Astrocyte of the spinal cord (primary cell): ENCODE measurements at places on chromosomes 1 and 21.

- peak; percentile 35 for DNase-seq
These were observed 43.5 kb upstream of the DNAJC6 start for GRCh38 chr1:65265651-65266351.

DNA sequence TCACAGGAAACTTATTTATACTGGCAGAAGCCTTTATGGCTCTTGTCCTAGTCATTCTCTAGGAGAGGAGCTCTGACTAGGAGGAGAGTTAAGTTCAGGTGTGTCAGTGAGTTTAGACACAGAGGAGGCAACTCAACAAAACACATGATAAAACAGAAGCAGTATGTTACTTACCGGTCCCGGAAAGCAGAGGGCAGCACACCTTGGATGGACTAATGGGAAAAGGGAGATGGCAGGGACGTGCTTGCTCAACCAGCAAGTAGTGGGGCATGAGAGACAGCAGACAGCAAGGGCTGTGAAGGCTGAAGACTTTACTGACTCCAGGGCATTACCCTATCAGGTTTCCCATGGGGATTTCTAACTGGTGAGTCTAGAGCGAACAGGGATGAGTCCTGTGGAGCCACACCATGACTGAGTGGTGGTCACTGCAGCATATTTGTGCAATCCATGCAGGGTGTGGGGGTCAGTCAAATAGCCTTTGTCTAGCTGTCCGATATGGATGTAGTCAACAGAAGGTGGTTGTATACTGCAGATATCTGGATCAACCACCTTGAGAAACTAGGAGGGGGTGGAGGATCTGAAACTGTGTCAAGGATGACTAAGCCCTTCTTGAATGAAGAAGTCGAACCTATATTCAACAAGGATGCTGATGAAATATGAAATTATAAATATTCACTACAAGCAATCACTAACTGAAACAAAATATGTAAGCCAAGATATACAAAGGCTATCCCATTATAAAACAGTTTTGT, 596.3 kb upstream of the CHRM3 start:
- no peak for DNase-seq

- no peak for DNase-seq
These were observed 21.6 kb downstream of the C1orf167 start for GRCh38 chr1:11783556-11783955.

DNA sequence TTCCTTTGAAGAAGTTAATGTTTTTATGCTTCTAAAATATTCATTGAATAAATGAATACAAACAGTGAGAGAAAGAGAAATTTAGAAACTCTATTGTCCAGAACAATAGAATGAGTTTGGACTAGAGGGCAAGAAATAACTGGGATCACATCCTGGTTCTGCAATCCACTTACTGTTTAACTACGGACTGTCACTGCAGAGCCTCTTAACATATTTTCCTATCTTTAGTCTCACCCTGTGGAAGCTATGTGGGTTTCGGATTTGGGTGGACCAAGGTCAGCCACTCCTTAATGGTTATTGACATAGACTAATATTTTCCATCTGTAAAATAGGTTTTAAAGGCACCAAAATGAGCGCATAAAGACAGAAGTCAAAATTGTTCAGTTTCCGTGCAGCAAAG, 116.6 kb downstream of the UBE2U start:
- DNase-seq: no peak

GRCh38 chr1:74714429-74715235, 18.2 kb downstream of the CRYZ start:
- DNase-seq: no peak

GRCh38 chr1:95252422-95252821, 18.4 kb downstream of the RWDD3 start:
- no peak for DNase-seq

GRCh38 chr21:45138199-45139002, 64.0 kb downstream of the ADARB1 start:
- peak; percentile 58 for DNase-seq

- no peak for DNase-seq
These were observed 64.2 kb downstream of the HLX start for GRCh38 chr1:220943319-220943996.

DNA sequence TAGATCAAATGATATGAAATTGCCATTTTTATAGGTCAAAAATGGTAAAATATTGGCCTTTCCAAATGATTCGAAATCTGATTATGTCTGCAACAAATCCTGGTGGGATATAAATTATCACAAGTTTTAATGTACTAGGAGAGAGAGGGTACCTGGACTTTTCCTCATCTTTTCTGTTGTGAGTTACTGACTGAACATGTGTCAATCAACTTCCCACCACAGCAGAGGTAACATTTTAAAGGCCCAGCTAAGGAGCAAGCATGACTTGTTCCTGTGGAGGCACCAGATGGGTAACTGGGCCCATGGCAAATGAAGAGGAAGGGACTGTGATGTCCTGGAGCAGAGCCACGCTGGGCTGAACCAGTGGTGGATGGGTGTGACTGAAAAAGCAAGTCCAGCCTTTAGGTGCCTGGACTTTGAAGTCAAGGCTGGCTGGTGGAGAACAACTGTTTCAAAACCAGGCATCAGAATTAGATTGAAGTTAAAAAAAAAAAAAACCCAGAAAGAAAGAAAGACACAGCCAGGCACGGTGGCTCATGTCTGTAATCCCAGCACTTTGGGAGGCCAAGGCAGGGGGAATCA, 6.6 kb downstream of the MR1 start:
- DNase-seq: no peak

GRCh38 chr1:242025681-242026080, 26.8 kb upstream of the MAP1LC3C start:
- DNase-seq: no peak

- DNase-seq: no peak
These were observed 2.8 kb upstream of the HPCAL4 start for GRCh38 chr1:39694026-39694425.

DNA sequence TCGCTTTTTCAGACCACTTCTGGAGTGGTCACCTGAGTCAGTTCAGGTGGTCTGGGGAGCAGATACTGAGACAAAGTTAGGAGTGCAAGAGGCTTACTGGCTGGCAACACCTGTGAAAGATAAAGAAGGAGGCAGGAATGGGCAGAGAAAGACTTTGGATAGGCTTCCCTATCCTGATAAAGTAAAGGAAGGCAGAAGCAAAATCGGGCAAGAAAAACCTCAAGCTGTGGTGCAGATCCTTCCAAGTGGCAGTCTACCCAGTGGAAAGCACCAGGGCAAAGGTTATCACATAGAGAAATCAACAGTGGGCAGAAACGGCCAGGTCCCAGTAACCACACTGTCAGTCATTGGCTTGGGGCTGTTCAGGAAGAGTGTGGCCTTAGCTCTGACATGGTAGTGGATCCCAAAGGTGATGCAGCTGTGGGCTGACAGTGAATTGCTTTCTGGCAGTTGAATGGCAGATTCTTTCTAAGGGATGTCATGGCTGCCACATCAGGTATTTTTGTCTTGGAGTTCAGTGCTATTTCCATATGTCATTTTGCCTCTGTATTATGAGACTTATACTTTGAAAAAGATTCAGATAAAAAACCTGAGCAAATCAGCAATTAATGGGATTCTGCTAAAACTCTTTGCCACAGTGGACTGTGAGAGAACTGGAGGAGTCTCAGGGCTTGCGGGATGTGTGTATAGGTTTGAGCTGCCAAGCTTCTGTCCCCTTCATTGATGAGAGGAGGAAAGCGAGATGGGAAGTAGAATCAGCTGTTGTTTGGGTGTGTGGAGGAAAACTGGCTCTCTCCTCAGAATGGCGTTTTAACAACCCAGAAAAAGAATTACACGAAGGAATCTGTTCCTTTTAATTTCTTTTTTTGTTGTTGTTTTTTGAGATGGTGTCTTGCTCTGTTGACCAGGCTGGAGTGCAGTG, 8.1 kb upstream of the CGN start:
- no peak for DNase-seq

DNA sequence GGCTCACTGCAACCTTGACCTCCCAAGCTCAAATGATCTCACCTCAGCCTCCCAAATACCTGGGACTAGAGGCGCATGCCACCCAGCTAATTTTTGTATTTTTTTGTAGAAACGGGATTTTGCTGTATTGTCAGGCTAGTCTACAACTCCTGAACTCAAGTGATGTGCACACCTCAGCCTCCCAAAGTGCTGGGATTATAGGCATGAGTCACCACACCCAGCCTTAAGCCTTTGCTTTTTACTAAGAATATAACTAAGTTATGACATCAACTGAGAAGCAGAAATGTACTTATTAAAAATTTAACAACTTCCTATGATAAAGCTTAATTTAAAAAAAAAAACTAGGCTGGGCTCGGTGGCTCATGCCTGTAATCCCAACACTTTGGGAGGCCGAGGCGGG, 8.9 kb upstream of the LSS start:
- no peak for DNase-seq

- DNase-seq: no peak
These were observed 247.9 kb upstream of the DAB1 start for GRCh38 chr1:57671750-57672149.

GRCh38 chr1:61699911-61700851, 24.8 kb downstream of the TM2D1 start:
- DNase-seq: no peak

GRCh38 chr1:42924082-42924850, 34.4 kb downstream of the SLC2A1 start:
- peak; percentile 89 for DNase-seq

GRCh38 chr1:228994676-228995594, 259.7 kb downstream of the RHOU start:
- DNase-seq: no peak

GRCh38 chr1:240193679-240194078, 102.0 kb downstream of the FMN2 start:
- DNase-seq: no peak

GRCh38 chr1:16375521-16376340, 8.7 kb downstream of the SZRD1 start:
- DNase-seq: peak; percentile 59

DNA sequence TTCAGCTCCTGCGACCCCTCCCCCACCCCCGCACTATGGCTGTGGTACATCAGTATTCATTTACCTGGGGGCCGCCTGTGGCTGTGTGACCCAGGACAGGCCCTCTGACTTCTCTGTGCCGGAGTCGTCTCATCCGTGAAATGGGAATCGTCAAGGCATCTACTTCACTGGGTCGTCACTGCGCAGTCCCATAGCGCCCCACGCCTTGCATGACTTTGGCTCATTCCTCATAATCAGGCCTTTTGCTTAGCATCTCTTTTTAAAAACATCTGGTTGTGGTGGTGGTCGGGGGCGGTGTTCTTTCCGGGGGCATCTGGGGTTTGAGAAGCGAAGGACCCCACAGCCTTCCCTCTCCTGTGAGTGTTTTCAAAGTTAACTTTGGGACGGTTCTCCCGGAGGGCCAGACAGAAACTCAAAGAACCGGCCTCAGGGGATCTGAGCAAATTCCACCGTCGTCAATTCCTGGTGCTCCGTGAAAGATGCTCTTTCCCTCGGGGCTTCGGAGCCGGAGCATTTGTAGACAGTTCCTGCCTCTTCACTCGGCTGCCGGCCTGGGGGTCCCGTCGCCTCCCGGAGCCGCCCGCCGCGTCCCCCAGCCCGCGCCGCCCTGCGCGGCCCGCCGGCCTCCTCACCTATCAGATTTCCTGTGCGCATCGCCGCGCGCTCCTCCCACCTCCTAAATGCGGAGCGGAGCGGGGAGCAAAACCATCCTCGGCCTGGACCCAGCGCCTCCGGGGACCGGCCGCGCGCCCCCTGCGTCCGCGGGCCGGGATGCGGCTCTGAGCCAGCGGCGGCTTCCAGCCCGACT, at the start of gene B3GALT5:
Gene B3GALT5 (plus strand): TSS at position 708 of the 808 bp plus-strand sequence. CDS start 47,620 bp downstream, outside the sequence.
- DNase-seq: peak; percentile 32

- no peak for DNase-seq
These were observed at the start of gene ELF3 for GRCh38 chr1:202010180-202011015. TSS of gene ELF3 (plus strand) at chr1:202010587. CDS start at chr1:202011137, 550 bp downstream.

GRCh38 chr1:92774407-92774806, 10.5 kb downstream of the EVI5 start:
- DNase-seq: no peak

DNA sequence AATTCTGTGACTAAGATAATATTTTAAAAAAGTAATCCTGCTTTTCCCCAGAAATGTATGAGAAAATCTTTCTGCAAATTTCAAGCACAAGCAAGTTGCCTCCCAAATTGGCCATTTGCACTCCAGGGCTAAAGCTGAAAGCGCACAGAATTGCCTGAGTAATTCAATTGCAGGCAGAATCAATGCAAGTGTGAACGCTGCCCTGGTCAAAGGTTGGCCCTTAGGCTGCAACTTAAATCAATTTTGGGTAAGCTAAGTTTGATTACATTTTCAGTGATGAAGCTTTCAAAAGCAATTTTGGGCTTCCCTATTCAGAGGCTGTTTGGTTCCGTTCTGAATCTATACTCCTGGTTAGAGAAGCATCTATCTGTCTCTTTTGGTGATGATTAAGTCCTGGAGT, 501.8 kb upstream of the ZRANB2 start:
- no peak for DNase-seq

DNA sequence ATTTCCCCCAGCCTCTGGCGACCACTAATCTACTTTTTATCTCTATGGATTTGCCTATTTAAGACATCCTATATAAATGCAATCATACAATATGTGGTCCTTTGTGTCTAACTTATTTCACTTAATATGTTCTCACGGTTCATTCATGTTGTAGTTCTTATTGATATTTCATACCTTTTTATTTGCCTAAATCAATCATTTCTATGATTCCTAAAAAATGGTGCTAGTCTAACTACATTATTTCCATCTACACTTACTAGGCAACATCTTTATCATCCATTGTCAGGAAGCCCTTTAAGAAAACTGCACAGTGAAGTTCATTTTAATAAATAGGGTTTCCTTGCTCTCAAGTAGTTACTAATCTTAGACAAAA, 380 bp upstream of the FBXO28 start:
- no peak for DNase-seq

DNA sequence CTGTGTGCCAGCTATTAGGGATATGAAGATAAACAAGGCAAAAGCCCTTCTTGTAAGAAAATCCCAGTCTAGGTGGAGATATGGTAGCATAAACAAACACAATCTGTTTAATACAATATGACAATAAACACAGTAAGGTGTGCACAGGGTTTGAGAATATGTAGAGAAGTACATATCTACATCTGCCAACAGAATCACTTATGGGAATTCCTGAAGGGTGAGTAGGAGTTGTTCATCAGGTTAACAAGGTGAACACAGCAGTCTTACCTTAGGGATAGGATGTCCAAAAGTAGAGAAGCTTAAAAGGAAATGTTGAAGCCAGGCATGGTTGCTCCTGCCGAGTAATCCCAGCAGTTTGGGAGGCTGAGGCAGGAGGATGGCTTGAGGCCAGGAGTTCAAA, 57.7 kb upstream of the LRRC7 start:
- DNase-seq: no peak

GRCh38 chr21:29080454-29080941, 7.0 kb upstream of the CCT8 start:
- DNase-seq: no peak

DNA sequence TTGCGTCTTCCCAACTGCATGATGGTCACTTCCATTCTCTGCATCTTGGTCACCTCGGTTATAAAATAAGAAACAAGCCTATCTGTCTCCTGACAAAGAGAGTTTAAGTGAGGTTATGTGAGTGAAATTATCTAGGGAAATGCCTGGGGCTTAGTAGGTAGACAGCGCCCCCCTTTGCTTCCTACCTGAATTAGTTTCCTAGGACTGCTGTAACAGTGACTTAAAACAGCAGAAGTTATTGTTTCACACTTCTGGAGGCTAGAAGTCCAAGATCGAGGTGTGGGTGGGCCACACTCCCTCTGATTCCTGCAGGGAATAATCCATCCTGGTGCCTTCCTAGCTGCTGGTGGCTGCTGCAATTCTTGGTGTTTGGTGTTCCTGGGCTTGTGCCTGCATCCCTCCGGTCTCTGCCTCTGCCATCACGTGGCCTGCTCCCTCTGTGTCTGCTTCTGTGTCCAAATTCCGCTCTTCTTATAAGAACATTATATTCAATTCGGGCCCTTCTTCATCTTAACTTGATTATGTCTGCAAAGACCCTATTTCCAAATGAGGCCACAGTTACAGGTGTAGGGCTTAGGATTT, 92.6 kb downstream of the IGSF21 start:
- no peak for DNase-seq
